Fibroblast of skin of left biceps (primary cell): ENCODE measurements at places on chromosomes 3 and 15.
A peak's percentile ranks its signal among the peaks of the same experiment; 100 is the strongest.

- DNase-seq = no peak
Observed at GRCh38 chr15:31149088-31149505, 47.6 kb upstream of the TRPM1 start.

DNA sequence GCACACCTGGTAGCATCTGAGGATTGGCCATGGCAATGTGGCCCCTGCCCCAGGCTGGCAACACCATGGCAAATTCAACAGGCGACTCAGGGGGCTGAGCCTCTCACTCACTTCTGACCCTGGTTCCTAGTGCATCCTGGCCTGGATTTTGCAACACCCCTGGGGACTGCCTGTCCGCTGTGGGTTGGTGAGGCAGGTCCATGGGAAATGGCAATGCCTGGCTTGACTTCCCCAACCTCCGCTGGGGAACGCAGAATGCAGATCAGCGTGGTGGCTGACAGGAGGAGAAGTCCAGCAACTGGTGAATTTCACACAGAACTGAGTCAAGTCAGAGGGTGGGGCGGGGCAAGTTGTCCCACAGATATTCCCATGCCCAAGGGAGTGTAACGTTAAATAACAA, 3.9 kb upstream of the PSTPIP1 start:
- DNase-seq = no peak

GRCh38 chr15:43052860-43053259, 53.0 kb downstream of the UBR1 start:
- DNase-seq = no peak

GRCh38 chr15:68601206-68602197, 22.7 kb downstream of the CORO2B start:
- DNase-seq = no peak

DNA sequence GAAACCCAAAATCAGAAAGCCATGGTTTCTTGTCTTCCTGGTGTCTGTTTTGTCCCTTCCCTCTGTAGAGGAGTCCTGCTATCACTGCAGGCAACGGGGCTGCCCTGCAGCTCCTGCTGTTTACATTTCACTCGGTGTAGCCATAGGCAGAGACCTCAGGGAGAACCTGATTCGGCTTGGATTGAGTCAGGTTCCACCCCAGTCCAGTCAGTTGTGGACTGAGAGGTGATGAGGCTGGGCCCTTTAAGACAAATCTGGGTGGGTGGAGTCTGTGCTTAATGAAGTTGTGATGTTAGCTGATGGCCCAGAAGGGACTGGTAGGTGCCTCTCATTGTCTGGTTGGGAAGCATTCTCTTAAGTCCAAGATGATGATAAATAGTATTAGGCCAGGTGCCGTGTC, 35.7 kb downstream of the FLNB start:
- DNase-seq = no peak

DNA sequence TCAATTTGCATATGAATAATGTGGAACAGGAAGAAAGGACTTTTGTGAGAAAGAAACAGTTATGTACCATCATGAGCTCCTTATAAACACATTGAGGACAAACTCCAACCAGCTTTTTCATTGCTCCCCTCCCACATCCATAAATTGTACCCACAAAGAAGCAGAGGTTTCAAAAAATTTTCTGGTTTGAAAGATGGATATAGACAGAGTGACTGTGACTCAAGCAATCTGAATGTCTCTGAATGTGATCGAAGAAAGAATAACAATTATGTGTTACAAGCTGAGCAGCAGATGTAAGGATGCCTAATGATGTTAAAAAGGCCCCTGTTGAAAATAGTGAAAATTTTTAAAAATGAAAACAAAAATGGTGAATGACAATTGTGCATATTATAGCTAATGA, 127.4 kb downstream of the TFG start:
- no peak for DNase-seq

DNA sequence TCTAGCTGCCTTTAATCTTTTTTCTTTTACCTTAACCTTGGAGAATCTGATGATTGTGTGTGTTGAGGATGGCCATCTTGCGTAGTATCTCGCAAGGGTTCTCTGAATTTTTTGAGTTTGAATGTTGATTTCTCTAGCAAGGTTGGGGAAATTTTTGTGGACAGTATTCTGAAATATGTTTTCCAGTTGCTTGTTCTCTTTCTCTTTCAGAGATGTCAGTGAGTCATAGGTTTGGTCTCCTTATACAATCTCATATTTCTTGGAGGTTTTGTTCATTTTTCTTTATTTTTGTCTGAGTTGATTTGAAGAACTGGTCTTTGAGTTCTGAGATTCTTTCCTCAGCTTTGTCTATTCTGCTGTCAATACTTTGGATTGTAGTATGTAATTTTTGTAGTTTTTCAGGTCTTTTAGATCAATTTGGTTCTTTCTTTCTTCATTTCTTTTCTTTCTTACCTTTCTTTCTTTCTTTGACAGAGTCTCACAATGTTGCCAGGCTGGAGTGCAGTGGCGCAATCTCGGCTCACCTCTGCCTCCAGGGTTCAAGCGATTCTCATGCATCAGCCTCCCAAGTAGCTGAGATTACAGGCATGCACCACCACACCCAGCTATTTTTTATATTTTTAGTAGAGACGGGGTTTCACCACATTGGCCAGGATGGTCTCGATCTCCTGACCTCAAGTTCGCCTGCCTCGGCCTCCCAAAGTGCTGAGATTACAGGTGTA, 366.4 kb upstream of the RASGRP1 start:
- DNase-seq = peak; percentile 36

GRCh38 chr3:69044608-69045007, 7.5 kb downstream of the TMF1 start:
- DNase-seq = no peak

DNA sequence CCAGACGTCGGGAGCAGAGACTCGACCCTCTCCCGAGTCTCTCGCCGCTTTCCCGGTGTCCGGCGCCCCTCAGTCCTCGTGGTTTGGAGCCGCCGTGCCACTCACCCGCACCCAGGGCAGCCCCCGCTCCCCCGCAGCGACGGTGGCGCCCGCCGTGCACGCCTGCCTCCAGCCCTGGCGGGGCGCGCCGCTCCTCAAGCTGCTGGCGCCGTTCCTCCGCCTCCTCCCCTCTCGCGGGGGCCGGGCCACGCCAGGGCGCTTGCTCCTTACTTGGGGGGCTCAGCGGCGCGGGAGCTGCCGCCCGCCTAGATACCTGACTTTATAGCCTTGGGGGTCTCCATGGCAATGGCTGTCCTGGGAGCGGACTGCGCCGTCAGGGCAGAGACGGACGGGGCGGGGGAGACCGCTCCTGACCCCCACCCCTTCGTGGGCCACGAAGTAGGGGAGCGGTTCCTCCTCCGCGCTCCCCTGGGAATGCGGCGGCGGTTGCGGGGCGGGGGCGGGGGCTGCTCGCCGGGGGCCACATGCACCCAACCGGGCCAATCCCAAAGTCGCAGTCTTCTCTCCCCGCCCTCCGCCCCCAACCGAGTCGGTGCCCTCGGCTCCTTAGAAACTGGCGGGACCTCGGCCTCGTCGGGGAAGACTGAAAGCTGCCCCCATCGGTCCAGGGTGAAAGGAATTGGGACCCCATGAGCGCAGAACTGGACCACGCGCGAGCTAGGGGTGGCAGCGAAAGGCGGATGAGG, at the start of gene ANKRD63:
TSS of gene ANKRD63 (minus strand) at position 196 of the 746 bp plus-strand sequence. CDS start 478 bp downstream, outside the sequence.
- no peak for DNase-seq

- DNase-seq = no peak
Observed at GRCh38 chr15:69515508-69515907, 62.9 kb downstream of the RPLP1 start.

GRCh38 chr3:27360113-27361078, 8.8 kb downstream of the NEK10 start:
- DNase-seq = no peak

GRCh38 chr3:156259896-156260295, 139.5 kb downstream of the KCNAB1 start:
- no peak for DNase-seq

DNA sequence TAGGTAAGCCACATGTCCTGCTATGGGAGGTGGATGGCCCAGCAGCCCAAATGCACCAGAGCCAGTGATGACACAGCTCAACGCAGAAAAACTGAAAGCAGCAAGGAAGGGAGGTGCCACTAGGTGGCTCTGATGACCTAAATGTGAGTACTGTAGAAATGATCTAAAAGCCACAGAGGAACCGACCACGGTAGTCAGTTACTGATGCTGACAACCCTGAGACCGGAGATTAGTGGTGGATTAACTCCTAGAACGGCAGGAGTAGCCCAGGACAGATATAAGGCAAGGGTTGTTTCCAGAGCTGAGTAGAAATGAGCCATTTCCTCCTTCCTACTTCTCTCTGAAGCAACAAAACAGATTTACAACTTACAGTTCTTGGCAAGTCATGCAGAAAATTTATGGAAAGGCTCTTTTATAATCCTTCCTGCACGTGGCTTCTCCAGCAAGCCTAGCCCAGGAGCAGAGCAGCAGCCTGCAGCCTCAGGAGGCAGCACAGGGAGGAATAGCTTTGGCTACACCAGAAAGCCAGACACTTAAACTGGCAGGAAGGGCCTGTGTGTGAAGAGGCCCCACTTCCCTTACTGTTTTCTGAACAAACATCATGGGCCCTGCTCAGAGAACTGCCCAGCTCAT, 13.1 kb downstream of the FBXL22 start:
- DNase-seq = peak; percentile 36

DNA sequence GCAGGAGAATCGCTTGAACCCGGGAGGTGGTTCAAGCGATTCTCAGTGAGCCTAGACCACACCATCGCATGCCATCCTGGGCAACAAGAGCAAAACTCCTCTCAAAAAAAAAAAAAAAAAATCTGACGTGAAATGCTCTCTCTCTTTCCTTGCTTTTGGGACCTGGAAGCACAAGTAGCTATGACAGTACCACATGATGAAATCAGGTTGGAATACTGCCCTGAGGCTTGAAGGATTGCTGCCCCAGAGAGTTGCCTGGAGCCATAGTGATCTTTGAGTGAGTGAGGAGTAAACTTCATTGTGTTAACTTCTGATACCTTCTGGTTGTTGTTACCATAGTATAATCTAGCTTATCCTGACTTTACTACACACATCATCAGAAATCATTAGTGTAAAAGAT, 23.3 kb downstream of the AKAP13 start:
- DNase-seq = no peak

- no peak for DNase-seq
Observed at GRCh38 chr3:135182364-135182998, 387.4 kb downstream of the EPHB1 start.

- no peak for DNase-seq
Observed at GRCh38 chr3:174859114-174859735, at the start of gene NAALADL2. TSS of gene NAALADL2 (plus strand) at chr3:174859334.

GRCh38 chr3:135310317-135310716, 515.3 kb downstream of the EPHB1 start:
- no peak for DNase-seq

GRCh38 chr3:180017846-180018245, 18.9 kb downstream of the PEX5L start:
- DNase-seq = no peak

DNA sequence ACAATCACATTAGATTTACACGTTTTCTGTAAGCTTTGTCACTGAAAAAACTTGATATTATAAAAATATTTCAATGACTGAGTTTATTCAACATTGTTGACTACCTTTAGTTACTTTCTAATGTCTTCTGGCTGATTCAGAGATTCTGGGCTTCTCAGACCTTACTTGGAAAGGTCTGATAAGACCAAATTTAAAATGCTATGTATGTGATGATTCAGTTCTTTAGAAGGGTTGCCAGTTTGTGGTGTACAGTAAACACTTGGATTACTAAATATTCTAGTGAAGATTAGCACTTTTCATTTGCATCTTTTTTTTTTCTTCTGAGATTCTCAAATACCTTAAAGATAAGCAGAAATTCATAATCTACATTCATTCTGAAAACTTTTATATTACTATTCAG, 49.8 kb downstream of the SGO1 start:
- no peak for DNase-seq

DNA sequence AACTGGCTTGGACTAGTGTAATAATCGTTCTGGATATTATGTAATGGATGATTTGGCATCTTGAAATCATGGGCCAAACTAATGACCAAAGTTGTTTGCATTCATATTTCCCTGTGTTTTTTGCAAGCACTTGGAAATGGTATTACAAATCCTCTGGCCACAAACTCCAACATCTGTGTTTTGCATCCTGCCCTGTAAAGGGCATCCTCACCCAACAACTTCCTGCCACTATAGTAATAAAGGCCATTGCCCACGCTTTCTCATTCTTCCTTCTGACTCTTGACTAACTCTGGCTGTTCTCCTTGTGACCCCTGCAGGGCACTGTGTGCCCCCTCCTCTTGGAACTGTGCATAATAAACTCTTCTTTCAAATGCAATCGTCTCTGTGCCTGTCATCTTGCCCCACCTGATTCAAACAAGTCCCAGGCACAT, 25.4 kb upstream of the PSMD6 start:
- DNase-seq = no peak

DNA sequence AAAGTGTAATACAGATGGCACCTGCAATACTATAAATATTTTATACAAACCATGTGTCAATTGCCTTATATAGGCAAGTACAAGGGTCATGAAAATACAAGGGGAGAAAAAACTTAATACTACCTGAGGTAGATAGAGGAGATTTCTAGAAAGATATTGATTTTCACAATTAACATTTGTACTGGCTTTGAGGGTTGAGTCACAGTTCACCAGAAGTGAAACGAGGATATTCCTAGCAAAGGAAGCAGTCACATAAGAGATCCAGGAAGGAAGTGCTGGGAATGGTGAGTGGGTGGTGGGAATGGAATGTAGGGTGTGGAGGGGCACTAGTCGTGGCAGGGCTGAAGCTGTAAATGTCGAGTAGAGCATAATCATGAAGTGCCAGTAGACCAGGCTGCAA, 108.7 kb downstream of the P2RY1 start:
- no peak for DNase-seq

DNA sequence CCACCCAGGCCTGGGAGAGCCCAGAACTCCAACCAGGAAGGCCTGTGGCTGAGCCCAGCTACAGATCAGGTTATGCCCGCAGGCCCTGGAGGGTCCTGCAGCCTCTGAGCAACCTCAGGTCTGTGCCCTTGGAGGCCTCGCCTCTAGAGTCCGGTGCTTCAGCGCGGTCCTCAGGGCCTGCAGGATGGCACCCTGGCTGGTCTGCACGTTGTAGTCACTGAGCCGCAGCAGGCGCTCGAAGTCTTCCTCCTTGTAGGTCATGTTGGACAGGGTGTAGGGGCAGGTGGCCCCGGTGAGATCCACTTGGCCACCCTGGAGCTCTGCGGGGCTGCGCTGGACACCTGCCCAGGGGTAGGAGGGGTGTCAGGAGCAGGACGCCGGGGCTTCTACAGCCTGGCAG, 25.8 kb downstream of the PLA2G4D start:
- no peak for DNase-seq

- no peak for DNase-seq
Observed at GRCh38 chr3:135853981-135854380, 111.5 kb upstream of the PPP2R3A start.

- DNase-seq = no peak
Observed at GRCh38 chr3:16844222-16844621, 40.5 kb upstream of the PLCL2 start.

GRCh38 chr3:65871305-65872141, 167.2 kb downstream of the MAGI1 start:
- no peak for DNase-seq

GRCh38 chr3:15562560-15562959, 38.8 kb downstream of the HACL1 start:
- DNase-seq = no peak

DNA sequence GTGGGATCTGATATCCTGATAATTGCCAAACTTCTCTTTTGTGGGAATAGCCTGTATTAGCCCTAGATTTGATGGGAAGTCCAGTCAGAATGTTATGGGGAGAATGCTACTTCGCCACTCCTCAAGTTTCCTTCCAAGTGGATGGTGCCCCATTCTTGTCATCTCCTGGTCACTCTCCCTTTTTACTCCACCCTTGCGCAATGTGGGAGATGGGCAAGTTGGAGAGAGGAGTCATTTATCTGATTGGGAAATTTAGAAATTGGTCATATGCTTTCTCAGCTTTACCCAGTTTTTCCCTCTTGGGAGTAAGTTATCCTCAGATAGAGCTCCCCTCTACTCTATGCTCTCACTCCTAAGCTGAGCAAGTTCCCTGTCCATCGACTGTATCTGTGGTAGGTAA, 14.4 kb downstream of the FANCD2OS start:
- no peak for DNase-seq
